ENCODE measurements at places on chromosomes 2 and 18.
A peak's percentile ranks its signal among the peaks of the same experiment; 100 is the strongest.

GRCh38 chr2:182642328-182642727 lies 73.7 kb upstream of the DNAJC10 start:
- no peaks in the 10 kb centered on the region for H3K36me3 ChIP-seq
- H3K4me1 ChIP-seq = no peaks in the 10 kb centered on the region
- no peaks in the 10 kb centered on the region for H3K27me3 ChIP-seq
- peak; percentile 54 for DNase-seq
- H3K27ac ChIP-seq = no peak overlapping the region

DNA sequence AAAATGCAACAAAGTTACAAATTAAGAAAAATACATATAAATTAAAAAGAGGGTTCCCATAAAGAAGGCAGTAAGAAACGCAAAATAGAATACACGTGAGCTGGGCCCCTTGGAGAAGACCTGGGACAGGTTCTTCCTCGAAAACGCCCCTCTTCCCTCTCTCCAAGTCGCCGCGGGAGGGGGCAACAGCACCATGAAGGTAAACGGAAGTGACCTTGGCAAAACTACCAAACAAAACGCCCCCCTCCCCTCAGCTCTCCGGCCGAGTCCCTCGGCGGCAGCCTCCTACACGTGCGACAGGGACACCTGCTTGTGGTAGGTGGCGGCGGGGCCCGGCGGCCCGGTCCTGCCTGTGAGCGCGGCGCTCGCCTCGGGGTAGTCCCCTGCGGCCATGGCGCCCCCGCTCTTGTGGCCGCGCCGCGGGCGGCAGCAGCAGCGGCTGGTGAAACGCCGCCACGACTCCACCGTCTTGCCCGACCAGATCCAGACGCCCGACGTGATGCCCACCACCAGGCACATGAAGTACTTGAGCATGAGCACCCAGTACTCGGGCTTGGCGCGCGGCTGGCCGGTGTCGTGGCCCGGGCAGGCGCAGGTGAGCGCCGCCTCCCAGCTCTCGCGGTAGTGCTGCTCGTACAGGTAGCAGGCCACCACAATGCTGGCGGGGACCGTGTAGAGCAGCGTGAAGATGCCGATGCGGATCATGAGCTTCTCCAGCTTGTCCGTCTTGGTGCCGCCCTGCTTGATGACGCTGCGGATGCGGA lies 2.8 kb downstream of the FZD5 start:
- peaks cover 20% of the 10 kb centered on the region for H3K36me3 ChIP-seq
- peaks cover 48% of the 10 kb centered on the region for H3K4me1 ChIP-seq
- H3K27ac ChIP-seq = peak overlapping the region; percentile 95

DNA sequence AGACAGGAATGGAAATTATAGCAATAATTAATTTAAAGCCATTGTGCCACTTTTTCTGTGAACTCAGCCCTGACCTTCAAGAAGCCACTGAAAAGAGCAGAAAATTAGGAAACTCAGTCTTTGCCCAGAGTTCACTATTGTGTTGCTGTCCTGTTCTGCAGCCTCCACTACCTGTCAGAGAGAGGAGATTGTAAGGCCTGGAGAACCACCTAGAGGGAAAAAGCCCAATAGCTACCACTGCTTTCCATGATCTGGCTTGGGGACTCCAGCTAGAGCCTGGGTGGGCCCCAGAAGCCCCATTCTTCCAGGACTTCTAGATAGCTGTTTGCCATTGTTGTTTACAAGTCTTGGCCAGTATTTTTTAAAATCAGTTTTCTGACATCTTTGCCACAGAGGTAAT lies 176.1 kb upstream of the KLF7 start:
- no peaks in the 10 kb centered on the region for H3K36me3 ChIP-seq
- H3K4me3 ChIP-seq = no peak overlapping the region
- peak; percentile 56 for DNase-seq
- H3K27ac ChIP-seq = no peak overlapping the region

- H3K4me3 ChIP-seq = no peak overlapping the region
- no peaks in the 10 kb centered on the region for H3K36me3 ChIP-seq
- no peaks in the 10 kb centered on the region for H3K27me3 ChIP-seq
- H3K27ac ChIP-seq = no peak overlapping the region
Measured at GRCh38 chr2:189088591-189089205, 90.9 kb downstream of the COL5A2 start.

DNA sequence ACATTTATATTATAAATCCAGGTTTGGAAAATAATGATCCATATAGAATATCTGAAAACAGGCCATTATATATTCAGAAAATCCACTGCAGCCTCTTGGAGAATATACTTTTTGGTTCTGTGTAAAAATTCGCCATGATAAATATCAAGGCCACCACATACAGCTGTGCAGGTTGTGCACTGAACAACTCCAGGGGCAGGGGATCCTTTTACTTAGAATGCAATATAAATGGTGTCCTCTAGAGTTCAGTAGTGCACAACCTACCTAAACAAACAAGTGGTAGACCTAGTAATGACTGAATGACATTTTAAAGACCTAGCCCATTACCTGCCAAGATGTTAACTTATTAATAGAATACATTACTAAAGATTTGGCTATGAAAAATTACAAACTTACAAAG lies 22.4 kb downstream of the MOGAT1 start:
- H3K36me3 ChIP-seq = no peaks in the 10 kb centered on the region
- peaks cover 3% of the 10 kb centered on the region for H3K4me1 ChIP-seq
- peak; percentile 49 for DNase-seq
- H3K27me3 ChIP-seq = no peaks in the 10 kb centered on the region

- no peak overlapping the region for H3K27ac ChIP-seq
- no peak for DNase-seq
- H3K4me3 ChIP-seq = no peak overlapping the region
- H3K4me1 ChIP-seq = no peaks in the 10 kb centered on the region
- H3K27me3 ChIP-seq = peaks cover 4% of the 10 kb centered on the region
Measured at GRCh38 chr2:130720528-130720927, 8.3 kb upstream of the GPR148 start.

GRCh38 chr2:239532250-239532649 lies 131.4 kb upstream of the HDAC4 start:
- no peak overlapping the region for H3K4me3 ChIP-seq
- DNase-seq = no peak
- H3K36me3 ChIP-seq = no peaks in the 10 kb centered on the region
- no peak overlapping the region for H3K27ac ChIP-seq
- no peaks in the 10 kb centered on the region for H3K4me1 ChIP-seq

DNA sequence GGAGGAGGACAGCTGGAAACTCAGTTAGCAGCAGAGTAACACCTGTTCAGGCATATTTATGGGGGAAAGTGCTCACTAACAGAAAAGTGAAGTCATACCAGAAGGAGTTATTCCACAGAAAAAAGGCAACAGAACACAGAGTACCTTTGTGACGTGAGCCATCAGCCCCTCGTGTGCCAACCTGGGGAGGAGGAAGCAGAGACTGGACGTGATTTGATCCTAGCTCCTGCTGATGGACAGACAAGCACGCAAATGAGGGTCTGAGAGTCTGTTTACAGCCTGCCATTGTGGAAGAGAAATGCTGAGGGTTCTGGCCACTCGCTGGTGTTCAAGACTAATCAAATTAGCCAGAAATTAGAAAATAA lies 120.7 kb downstream of the ZNF521 start:
- H3K27ac ChIP-seq = no peak overlapping the region
- no peaks in the 10 kb centered on the region for H3K27me3 ChIP-seq
- no peak overlapping the region for H3K4me3 ChIP-seq
- H3K36me3 ChIP-seq = no peaks in the 10 kb centered on the region
- DNase-seq = no peak
- H3K4me1 ChIP-seq = peaks cover 4% of the 10 kb centered on the region

- no peaks in the 10 kb centered on the region for H3K4me1 ChIP-seq
- H3K36me3 ChIP-seq = no peaks in the 10 kb centered on the region
- no peak overlapping the region for H3K27ac ChIP-seq
- H3K27me3 ChIP-seq = no peaks in the 10 kb centered on the region
- DNase-seq = peak; percentile 46
- no peak overlapping the region for H3K4me3 ChIP-seq
Measured at GRCh38 chr2:192286093-192286701, 91.5 kb upstream of the TMEFF2 start.

DNA sequence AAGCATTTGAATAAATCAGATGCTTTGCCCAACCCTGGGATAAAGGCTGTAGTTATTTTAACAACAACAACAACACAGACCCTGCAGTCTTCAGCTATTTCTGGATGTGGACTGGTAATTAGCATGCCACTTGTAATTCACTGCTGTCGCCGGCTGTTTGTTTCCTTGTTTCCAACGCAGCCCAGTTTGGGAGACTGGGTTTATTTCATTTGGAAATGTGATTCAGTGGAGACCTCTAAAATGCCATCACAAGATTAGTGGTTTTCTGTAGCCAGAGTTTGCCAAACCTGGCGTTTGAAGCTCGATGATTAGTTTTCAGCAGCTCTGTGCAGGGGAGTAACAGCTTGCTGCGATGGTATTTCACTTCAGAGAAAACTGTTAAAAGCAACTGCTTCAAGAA lies 83.5 kb downstream of the LDLRAD4 start:
- no peak for DNase-seq
- H3K27ac ChIP-seq = no peak overlapping the region
- no peaks in the 10 kb centered on the region for H3K4me1 ChIP-seq

GRCh38 chr2:165631089-165631488 lies 161.6 kb downstream of the CSRNP3 start:
- no peaks in the 10 kb centered on the region for H3K36me3 ChIP-seq
- no peak overlapping the region for H3K27ac ChIP-seq
- no peaks in the 10 kb centered on the region for H3K27me3 ChIP-seq
- no peak for DNase-seq

GRCh38 chr2:215466097-215466909 lies 30.4 kb upstream of the FN1 start:
- DNase-seq = no peak
- H3K4me1 ChIP-seq = no peaks in the 10 kb centered on the region
- no peaks in the 10 kb centered on the region for H3K27me3 ChIP-seq
- no peak overlapping the region for H3K27ac ChIP-seq

- no peaks in the 10 kb centered on the region for H3K4me1 ChIP-seq
- no peaks in the 10 kb centered on the region for H3K36me3 ChIP-seq
- peak; percentile 53 for DNase-seq
- no peak overlapping the region for H3K4me3 ChIP-seq
Measured at GRCh38 chr2:166384774-166385173, 9.0 kb upstream of the SCN9A start.

GRCh38 chr2:14942987-14943386 lies 310.5 kb downstream of the LRATD1 start:
- no peaks in the 10 kb centered on the region for H3K4me1 ChIP-seq
- H3K36me3 ChIP-seq = no peaks in the 10 kb centered on the region
- DNase-seq = no peak
- H3K27ac ChIP-seq = no peak overlapping the region
- no peaks in the 10 kb centered on the region for H3K27me3 ChIP-seq

GRCh38 chr18:2168022-2168421 lies 403.3 kb downstream of the METTL4 start:
- H3K27me3 ChIP-seq = no peaks in the 10 kb centered on the region
- DNase-seq = no peak
- no peak overlapping the region for H3K4me3 ChIP-seq

- peaks cover 28% of the 10 kb centered on the region for H3K4me1 ChIP-seq
- H3K27ac ChIP-seq = no peak overlapping the region
- no peaks in the 10 kb centered on the region for H3K27me3 ChIP-seq
Measured at GRCh38 chr2:237662671-237663093, 35.3 kb downstream of the LRRFIP1 start.

DNA sequence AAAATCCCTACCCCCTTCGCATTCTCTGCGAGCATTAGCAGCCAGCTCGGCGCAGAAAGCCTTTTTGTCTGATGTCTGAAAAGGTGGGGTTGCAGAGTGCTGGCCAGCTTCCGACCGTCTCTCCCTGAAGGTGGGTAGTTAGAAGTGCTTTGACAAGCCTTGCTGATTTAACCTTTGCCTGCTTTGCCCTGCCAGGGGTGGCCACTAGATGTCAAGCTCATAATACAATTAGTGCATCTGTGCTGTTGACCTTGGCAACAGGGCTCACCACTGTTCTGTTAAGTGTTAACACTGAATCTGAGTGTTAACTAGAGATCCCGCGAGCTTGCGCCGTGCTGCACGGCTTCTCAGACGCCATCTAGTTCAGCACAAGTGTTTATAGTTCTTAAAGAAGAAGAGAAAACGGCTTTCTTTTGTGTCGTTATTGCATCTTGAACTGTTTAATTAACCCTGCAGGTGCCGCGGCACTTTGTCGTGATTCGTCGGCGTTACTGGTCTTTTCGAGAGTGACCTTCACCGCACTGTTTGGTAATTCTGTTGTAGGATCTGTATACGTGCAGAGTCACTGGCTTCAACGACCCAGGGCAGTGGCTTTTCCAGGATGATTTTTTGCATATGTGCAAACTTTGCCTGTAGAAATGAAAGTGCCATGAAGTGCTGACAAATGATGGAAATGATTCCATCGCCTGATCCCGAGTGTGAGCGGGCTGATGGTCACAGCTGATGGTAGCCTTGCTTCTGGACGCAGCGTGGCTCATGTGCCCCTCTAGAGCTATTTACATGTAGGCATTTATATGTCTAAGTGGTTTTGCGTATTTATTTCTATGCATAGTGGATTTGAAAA lies 5.5 kb downstream of the SALL3 start:
- H3K27ac ChIP-seq = no peak overlapping the region
- peak; percentile 90 for DNase-seq
- peaks cover 57% of the 10 kb centered on the region for H3K4me1 ChIP-seq
- peaks cover 33% of the 10 kb centered on the region for H3K27me3 ChIP-seq

DNA sequence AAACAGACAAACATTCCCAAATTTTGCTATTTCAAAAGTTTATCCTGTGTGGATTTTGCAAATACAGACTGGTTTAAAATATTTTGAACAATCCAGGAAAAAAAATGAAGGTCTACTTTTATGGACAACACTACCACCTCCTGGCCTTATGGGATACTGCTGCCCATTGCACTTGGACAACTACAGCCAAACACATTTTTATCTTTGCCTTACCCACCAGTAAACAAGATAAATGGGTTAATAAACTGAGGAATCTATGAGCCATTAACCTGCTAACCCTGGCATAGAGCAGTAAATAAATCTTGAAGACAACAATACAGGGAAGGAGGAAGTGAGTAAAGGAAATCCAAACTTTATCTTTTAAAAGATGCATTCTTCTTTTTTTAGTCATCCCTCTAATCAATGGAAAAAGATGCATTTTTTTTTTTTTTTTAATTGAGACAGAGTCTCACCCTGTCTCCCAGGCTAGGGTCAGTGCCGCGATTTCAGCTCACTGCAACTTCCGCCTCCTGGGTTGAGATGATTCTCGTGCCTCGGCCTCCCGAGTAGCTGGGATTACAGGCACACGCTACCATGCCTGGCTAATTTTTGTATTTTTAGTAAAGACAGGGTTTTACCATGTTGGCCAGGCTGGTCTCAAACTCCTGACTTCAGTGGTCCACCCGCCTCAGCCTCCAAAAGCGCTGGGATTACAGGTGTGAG lies 2.1 kb upstream of the SPIRE1 start:
- H3K4me1 ChIP-seq = peaks cover 4% of the 10 kb centered on the region
- no peak overlapping the region for H3K4me3 ChIP-seq
- no peak overlapping the region for H3K27ac ChIP-seq
- H3K36me3 ChIP-seq = no peaks in the 10 kb centered on the region
- DNase-seq = peak; percentile 74
- H3K27me3 ChIP-seq = peaks cover 21% of the 10 kb centered on the region

DNA sequence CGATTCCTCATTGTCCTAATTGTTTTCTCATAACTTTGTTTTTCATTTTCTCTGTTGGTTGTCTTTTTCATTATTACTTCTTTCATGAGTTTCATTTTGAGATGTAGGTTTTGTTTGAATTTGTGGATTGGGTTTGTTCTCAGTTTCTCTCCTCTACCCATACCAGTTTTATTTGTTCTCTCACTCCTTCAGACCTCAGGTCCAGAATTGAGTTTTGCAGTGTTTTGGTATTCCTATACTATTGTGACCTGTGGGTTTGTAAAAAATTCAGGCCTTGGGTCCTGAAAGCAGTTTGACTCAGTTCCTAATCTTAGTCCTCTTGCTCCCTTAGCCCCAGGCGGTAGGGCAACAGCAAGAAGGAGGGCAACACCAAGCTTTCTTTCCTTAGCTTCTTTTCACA lies 28.3 kb upstream of the UBE2E3 start:
- no peaks in the 10 kb centered on the region for H3K27me3 ChIP-seq
- H3K4me3 ChIP-seq = no peak overlapping the region
- no peak for DNase-seq
